ENCODE measurements at places on chromosomes 11 and 22. TPM values are rescaled to one million over a fixed set of nuclear protein-coding genes. Genes with fewer than 3 reads are reported as not detected.

DNA sequence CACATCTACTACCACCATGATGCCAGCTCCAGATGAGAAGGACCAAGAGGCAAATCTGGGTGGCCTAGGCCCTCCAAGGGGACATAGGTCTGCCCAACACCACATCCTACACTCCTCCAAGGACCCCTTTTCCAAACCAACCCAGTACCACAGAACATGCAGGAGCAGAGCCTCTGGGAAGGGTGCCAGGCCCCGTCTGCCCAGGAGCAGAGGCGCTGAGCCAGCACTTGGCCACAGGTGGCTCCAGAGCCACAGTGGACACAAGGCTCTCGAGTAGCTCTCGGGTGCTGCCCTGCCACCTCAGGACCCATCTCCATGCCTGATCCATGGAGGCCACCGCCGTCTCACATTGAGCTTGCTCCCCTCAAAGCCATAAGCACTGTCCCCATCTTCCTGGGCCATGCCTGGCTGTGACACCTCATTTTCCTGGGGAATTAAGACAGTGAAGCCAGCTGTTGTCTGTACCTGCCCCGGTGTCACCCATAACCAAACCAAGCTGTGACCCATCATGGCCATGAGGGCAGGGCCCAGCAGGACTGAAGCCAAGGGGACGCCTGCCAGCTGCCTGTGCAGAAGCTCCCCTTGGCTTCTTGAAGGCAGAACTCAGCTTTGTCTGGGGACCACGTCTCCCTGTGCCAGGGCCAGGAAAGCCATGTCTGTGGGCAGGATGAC is 7.4 kb downstream of the MOB2 start:
- no peak for DNase-seq

DNA sequence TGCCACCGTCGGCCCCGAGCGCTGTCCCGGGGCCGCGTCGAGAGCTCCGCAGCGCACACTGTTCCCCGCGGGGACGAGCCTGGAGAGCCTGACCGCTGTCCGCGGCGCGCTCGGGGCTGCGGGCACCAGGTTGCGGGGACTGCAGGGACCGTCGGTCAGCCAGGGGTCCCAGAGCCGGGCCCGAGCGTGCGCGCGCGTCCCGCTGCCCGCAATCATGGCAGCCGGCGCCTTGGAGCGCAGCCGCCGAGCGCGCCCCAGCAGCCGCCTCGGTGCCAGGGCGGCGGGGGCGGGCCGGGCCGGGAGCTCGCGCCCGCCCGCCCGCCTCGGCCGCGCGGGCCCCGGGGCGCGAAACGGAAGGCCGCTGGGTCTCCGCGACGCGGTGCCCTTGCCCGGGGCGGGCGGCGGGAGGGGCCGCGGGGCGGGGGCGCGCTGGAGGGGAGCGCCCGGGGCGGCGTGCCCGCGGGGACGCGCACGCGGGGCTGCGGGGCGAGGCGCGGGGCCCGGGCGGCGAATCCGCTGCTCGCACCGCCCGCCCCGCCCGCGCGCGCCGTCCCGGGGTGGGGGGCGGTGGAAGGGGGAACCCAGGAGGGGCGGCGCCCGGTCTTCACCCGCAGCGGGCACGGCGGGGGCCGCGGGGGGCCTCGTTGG is 79.4 kb upstream of the PPARA start:
- DNase-seq, result peak; percentile 69

The LRRC32 gene
- total RNA-seq, result 80.8 TPM

DNA sequence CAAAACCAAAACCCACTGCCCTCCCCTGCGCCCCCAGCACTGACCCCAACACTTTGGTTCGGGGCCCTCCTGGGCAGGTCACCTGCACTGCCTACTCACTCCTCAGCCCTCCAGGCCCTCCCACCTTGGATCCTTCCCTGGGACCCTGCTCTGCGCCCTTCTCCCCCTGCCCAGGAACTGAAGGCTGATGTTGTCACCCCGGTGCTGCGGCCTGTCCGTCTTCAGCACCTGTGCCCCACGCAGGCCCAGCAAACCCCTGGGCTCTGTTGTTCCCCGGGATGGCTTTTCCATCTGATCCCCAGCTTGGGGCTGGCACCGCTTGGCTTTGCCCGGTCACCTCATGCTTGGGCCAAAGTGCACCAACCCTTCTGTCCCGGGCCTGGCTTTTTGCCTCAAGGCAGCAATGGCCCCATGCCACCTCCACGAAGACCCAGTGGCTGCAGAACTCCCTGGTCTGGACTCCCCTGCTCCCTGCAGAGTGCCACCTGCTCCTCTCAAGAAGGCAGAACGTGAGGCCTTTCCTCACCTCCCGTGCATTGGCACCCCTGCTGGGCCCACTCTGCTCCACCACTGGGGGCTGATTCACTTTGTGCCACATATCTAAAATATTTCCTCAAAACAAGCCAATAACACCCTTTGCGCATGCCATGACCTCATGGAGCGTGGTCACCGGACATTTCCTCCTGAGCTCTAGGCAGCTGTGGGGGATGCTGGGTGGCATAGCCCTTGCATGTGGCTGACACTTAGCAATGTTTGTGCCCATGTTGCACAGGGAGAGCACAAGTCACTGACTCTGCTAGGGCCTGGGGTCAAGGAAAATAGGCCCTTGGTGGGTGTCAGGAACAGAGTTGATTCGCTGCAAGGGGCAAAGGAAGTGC is 8.8 kb downstream of the PPM1F start:
- DNase-seq, result peak; percentile 55

The PISD gene
- total RNA-seq, result 52.6 TPM

The RABL2B gene
- total RNA-seq, result 4.1 TPM

DNA sequence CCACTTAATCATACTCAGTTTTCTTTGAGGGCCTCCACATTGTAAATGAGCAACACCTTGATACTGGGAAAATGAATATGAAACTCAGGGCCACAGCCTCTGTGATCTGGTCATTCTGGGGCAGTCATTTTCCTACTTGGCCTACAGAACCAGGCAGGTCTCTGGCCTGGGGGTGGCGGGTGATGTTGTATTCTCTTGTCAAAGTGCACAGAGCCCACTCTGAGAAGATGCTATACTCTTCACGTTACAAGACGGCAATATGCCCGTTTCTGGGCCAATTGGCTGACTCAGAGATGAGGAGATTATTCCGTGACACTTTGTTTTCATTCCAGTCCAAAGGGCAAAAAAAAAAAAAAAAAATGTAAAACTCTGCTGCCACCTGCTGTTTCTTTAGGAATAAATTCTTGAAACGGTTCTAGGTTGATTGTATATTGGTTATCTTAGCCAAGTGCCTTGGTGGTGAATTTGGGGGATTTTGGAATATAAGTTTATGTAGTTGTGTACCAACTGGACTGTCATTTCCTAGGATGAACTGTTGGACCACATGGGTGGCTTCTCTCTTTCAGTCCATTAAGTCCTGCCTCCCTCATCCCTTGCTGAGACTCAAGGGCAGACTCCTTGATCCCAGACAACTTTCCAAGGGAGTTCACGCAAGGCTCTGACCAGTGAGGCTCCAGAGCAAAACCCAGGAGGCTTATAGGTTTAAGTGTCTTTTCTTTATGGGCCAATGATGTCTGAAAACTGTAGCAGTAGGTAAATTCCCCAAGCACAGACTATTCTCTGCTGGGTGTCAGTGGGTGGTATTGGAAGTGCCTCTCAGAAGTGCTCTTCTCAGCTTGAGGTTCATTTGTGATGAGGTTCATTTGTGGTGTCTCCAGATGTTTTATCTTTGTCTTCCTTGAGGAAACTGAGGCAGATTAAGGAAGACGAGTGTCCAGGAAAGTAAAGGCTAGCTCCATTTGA is 18.2 kb downstream of the ADM start:
- peak; percentile 91 for DNase-seq

The UPB1 gene
- total RNA-seq, result not detected

The MTMR3 gene
- total RNA-seq, result 41.4 TPM

GRCh38 chr11:15655552-15655951 is 540.8 kb downstream of the INSC start:
- no peak for DNase-seq

DNA sequence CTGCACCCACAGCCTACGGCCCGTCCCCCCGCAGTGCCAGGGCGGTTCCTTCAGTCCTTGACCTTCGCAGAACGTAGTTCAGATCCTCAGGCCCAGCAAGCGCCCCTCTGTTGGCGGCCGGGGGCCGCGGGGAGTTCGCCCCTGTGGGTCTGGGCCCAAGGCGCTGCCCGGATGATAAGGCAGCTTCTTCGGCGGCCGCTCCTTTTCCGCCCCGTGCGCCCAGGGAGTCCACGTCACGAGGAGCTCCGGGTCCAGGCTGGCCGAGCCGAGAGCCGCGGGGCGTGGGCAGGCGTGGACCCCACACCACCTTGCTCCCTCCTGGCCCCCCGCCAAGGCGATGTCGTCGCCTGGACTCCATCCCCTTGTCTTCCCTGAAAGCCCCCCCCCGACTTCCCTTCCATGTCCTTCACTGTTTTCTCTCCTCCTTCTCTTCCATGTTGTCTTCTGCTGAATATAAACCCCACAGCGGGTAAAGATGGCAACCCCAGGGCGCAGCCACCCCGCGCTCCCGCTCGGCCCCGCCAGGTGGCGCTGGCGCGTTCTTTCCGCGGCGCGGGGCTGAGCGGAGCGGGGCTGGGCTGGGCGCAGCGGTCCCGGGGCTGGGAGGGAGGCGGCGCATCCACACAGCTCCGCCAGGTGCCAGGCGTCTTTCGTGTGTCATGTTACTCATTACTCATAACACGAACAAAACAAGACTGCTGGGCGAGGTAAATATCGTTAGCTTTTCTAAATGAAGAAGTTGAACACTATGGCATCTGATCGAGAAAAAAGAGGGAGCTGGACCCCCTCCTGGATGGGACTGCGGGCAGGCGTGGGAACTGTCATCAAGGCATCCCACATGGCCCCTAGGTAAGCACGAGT is 321.0 kb downstream of the NTM start:
- peak; percentile 66 for DNase-seq

DNA sequence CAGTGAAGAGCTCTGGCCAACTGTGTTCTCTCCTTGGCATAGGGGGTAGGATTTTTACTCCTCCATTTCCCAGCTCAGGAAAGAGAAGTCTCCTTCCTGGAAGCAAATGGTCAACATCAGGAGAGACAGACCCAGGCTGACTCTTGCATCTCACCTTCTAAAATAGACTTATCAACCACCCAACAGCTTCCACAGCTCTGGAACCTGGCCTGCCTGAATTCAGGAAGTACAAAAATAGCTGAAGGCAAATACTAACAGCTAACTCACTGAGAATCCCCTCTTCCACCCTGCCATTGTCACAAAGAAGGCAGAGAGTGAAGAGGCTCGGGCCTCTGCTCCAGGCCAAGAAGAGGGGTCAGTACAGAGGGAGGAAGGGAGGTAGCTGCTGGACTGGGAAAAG is 213.6 kb downstream of the NXPE2 start:
- DNase-seq, result no peak

GRCh38 chr11:27052668-27053067 is 12.1 kb downstream of the BBOX1 start:
- no peak for DNase-seq

The UPK3A gene
- total RNA-seq, result not detected

DNA sequence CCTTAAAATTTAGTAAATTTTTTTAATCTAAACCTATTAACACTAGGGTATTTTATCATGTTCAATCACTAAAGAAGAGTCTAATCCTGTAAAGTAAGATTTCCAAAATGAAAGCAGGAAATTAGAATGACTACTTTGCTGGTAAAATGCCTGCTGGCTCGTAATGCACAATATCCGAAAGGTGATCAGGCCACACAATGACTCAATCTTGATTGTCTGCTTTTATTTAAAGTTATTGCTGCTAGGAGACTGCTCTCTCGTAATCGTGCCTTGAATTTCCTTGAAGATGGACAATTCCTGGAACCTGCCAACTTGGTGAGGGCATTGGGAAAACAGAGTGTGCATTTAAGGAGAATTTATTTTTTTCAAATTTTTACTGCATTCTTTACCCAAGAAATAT is 1786.5 kb upstream of the RAG2 start:
- no peak for DNase-seq

DNA sequence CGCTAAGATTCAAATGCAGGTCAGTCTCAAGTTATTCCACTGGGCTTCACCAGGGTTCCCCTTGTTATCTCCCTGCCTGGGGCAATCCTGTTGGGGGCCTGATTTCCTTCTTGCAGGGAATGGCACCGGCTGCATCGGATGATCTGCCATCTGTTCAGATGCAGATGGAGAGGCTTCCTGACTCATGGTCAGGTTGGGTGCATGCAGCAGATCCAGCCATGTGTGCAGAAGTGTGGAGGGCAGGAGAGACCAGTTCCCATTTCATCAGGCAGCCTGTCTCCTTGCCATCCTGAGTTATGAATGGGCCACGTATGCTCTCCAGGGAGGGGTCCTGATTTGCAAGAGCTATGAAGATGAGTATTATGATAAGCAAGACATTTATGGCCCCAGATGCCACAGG is 161.2 kb upstream of the PLET1 start:
- no peak for DNase-seq

DNA sequence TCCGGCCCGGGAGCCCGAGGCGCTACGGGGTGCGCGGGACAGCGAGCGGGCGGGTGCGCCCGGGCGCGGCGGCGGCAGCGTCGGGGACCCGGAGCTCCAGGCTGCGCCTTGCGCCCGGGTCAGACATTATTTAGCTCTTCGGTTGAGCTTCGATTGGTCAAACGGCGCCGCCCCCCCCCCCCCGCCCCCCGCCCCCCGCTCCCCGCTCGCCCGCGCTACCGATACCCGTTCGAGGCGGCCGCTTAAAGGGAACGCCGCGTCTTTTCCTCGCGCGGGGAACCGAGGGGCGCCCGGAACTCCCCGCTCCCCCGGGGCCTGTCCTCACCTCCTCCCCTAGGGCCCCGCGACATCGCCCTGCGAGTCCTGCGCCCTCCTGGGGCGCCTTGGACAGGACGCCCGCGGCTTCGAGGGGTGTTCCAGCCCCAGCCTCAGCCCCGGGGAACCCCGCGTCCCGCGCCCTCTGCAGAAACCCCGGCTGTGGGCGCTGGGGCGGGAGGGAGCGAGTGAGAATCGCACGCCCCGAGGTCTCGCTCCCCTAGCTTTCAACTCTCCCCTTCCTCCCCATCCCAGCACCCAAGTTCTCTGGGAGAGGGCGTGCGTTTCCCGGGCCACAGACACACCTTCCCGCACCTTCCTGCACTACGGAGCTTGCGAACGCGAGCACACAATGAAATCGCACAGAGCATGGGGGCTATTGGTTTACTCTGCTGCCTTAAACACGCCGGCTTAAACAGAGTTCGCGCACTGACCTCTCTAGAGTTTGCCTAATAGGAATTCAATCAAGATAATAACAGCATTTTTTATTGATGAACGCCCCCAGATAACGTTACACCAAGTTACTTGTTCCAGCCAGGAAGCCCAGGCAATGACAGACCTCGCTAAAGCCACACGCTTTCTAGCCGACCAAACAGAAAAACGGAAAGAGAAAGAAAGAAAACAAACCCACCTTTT is at the start of gene BDNF:
Gene BDNF, minus strand, starts transcription at position 105 of the 951 bp plus-strand sequence. CDS start 41,891 bp downstream, outside the sequence.
- peak; percentile 51 for DNase-seq

The ARHGEF17 gene
- 55.4 TPM for total RNA-seq

Measured in dermis blood vessel endothelial cell (primary cell).